ENCODE measurements at places on chromosomes 12 and 14.

- DNase-seq: no peak
Measured at GRCh38 chr12:1880876-1881275, 37.6 kb downstream of the CACNA2D4 start.

GRCh38 chr12:67735868-67736267, 87.3 kb downstream of the DYRK2 start:
- no peak for DNase-seq

GRCh38 chr14:73749706-73750530, 35.7 kb upstream of the PNMA1 start:
- no peak for DNase-seq

GRCh38 chr14:104331871-104332605, 193.7 kb downstream of the KIF26A start:
- no peak for DNase-seq

GRCh38 chr12:15502211-15502610, 179.9 kb downstream of the PTPRO start:
- DNase-seq: no peak

- DNase-seq: no peak
Measured at GRCh38 chr14:54370323-54371198, 26.2 kb upstream of the CDKN3 start.

DNA sequence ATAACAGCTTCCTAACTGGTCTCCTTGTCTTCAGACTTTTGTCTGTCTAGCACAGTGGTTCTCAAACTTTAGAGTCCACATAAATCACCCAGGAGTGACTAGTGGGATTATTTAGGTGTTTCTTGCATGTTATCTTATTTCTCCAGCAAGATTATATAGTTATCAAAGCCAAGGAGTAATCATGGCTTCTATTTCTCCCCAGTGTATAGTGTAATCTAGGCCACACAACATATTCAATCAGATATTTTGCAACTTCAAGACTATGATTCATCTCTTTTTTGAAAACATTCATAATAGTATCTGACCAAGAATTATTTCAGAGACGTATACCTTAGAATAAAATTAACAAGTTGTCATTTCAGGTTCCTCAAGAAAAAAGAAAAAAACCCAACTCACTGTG, 131.9 kb downstream of the CEP83 start:
- DNase-seq: no peak

DNA sequence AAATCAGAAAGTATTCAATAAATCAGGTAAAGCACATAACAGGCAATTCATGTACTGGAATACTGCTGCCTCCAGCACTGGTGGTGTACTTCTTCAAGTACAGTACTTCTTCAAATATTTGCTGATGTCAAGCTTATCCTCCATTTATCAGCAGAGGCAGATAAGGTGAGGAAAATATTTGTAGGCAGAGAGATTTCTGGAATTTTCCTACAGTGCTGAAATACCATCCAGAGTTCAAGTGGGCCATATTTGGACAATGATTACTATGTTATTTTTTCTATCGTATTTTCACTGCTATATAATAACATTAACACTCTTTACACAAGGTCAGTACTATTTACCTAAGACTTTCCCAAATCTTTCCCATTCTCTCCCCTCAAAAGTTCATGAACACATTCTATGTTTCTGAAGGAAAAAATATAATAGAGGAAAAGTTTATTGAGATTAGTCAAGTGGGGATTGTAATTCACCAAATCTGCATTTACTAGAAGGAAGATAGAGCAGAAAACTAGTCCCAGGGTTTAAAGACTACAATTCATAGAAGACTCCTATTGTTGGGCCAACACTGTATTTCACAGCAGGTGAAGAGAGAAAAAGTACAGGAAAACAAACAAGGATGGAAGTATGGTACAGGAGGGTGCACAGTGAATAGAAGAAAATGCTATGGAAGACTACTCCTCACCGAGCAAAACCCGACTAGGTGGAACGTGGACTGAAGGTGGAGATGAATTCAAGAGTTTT, 141.1 kb downstream of the PAWR start:
- no peak for DNase-seq

DNA sequence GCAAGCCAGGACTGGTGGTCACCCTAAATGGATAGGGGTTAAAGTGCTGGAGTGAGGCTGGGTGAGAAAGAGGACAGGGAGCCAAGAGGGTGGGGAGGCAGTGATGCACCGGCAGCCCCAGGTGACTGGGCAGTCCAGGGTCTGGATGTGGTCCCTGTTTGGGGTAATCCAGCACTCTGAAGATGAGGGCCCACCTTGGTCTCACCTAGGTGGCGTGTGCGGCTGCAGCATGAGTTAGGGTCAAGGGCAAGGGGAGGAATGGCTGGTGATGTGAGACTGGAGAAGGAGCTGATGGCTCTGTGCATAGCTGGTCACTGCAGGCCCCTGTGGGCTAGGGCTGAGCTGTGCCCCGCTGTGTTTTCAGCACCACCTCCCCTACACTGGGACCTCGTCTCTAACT, 1.6 kb upstream of the C1RL start:
- DNase-seq: no peak

- DNase-seq: no peak
Measured at GRCh38 chr12:109949089-109949488, 47.1 kb downstream of the GIT2 start.

- no peak for DNase-seq
Measured at GRCh38 chr12:115232455-115233156, 548.6 kb upstream of the TBX3 start.

- DNase-seq: no peak
Measured at GRCh38 chr12:116106870-116107269, 170.6 kb downstream of the MED13L start.

- no peak for DNase-seq
Measured at GRCh38 chr12:96995861-96996260, 88.8 kb downstream of the NEDD1 start.
